A549 treated with ZK216348 at 1 μM for 4 hours (cell line): ENCODE measurements at places on chromosomes 2 and 18. TPM values are rescaled to one million over a fixed set of nuclear protein-coding genes. Genes with fewer than 3 reads are reported as not detected.

HOXD13 gene
- 0.07 to 0.27 TPM (median 0.23 TPM) in 5 replicates for total RNA-seq

MOCOS gene
- total RNA-seq, result 2.6 to 4.8 TPM (median 2.7 TPM) in 5 replicates

PLEKHH2 gene
- total RNA-seq, result 0.89 to 1.8 TPM (median 1.5 TPM) in 5 replicates

ZC3H8 gene
- total RNA-seq, result 13.9 to 24.6 TPM (median 15.2 TPM) in 5 replicates

RIT2 gene
- not detected in 5 replicates for total RNA-seq
